Spleen (tissue), 13 donors: ENCODE measurements at places on chromosomes 2 and 18. TPM values are rescaled to one million over a fixed set of nuclear protein-coding genes. Genes with fewer than 3 reads are reported as not detected.

FAHD2A gene
- 17.5 TPM for polyA plus RNA-seq

ALK gene
- polyA plus RNA-seq = not detected

LYG1 gene
- polyA plus RNA-seq = 5.3 TPM

UGT1A9 gene
- polyA plus RNA-seq = not detected
